ENCODE measurements at places on chromosomes 12 and 14.

GRCh38 chr12:113477842-113478215 is 6.2 kb upstream of the LHX5 start:
- no peak for DNase-seq

DNA sequence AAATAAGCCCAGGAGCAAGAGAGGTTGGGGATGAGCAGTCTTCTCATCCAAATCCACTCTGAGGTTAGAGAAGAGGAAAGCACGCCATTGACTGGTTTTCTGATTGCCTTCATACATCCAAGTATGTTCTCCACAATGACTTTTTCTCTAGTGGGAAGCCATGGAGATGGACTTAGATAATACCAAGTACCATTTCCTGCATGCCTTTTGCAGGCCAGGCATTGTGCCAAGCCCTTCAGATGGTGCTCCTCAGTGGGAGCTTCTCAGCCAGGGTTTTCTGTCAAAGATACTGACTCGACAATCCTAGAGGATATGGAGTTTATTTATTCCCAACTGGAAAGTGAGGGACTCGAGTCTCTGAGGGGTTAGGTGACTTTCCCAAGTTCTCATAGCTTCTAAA is 218.0 kb downstream of the ZFP36L1 start:
- DNase-seq = peak; percentile 20

DNA sequence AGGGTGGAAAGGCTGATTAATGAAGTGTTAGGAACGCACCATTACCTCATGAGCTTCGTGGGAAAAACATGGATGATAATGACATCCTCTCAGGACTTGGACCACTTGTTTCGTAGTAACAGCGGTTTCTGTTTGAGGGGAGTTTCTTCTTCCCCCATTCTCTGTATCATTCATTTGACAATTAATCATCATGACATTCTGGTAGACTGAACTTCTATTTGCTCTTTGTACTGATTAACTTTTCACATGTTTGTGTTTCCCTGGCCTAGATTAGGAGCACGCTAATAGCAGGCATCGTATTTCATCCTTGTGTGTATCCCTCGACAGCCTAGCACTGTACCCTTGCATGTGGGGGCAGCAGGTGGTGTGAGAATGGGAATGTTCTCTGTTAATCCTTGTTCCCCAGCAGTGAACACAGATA is 8.0 kb downstream of the LRRC74A start:
- no peak for DNase-seq

GRCh38 chr12:65432114-65432513 is 153.6 kb downstream of the MSRB3 start:
- DNase-seq = no peak

DNA sequence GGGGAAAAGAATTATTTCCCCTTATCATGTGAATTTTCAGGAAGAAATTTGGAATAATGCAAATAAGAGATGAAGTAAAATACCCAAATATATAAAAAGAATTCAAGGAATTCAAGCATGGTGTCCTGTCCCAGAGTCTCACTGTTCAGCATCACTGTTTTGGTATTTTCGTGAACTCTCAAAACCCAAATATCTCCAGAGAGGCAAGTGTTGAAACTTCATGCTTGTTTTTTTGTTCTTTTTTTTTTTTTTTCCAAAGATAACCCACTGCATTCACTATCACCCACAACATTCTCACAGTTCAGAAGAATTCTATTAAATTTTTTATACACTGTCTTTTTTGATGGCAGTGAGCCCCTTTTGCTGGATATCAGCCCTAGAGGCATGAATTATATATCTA is 354.9 kb downstream of the DIO2 start:
- no peak for DNase-seq

DNA sequence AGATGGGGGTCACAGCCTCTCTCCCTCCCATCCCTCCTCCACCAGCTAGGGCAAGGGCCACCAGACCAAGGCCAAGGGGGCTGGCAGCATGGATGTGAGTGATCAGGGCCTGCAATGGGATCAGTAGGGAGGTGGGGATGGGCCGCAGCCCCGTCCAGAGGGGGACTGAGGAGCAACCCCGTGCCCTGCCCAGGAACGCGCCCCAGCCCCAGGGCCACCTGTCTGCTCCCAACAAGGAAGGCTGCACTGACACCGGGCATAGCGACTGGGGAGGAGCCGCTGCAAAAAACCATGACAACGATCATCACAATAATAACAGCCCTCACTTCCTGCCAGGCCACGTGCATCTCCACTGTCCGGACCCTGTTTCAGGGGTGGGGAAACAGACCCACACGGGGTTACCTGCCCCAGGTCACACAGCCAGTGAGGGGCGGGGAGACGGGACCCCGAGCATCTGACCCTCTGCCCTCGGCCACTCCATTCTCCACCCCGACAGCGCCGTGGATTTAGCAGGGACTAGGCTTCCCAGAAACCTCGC is 24.3 kb downstream of the NCOR2 start:
- no peak for DNase-seq

DNA sequence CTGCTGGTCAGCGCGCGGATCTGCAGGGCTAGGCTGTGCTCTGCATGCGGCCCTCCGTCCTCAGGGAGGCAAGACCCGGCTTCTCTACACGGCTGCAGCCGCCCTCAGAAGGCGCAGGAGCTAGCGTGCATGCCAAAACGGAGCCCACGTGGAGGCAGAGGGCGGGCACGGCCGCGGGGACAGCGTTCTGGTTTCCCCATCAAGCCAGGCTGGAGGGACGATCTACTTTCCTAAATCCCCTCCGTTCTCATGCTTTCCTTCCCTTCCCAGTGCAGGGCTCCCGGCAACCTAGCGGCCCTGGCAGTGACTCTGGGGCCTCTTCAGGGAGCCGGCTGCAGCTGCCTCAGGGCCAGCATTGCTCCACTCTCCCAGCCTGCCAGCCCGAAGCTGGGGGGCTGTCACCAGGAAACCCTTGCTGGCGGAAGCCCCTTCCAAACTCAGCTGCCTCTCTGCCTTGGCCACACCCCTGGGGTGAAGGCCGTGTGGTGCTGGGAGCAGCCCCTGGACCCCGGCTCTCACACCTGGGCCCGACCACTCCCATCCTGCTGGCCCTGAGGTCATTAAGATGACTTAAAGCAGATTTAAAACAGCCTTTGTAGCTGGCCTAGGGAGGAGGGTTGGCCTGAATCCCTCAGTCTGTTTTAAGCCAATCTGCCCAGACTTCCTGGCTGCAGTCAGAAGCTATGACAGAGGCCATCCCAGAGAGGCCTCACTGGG is 9.2 kb upstream of the GOLGA3 start:
- no peak for DNase-seq

DNA sequence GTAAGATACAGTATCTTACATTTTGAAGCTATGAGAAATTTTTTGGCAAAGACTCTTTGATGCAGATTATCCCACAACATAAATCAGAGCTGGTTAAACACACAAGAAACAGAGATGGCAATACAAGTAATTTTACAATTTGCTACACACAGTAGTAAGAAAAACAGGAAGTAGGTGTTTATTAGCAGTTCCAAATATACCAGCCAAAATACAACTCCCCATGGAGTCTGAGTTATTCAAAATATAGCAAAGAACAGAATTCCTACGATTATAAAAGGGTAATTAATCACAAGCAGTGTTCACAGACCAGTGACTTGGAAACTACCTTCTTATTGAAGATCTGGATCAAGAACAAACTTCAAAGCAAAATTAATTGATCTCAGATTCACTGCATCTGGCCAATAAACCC is 83.9 kb downstream of the BMP4 start:
- peak; percentile 61 for DNase-seq

GRCh38 chr14:28323366-28323765 is 443.2 kb upstream of the FOXG1 start:
- no peak for DNase-seq

GRCh38 chr14:100669011-100669412 is 57.7 kb upstream of the DLK1 start:
- no peak for DNase-seq

DNA sequence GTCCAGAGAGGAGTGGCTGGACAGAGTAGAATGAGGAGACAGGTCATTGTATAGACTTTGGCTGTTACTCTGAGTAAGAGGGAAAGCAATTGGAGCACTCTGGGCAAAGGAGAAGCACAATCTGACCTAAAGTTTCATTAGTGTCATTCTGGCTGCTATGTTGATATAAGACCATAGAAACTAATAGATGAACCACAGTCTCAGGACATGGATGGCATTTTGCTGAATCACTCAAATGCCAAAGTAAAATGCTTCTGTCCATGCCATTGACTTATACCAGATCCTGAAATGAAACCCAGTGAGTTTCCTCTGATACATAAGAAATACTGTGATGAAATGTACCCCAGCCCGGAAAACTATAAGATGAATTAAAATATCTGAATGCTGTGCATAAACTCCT is 65.8 kb upstream of the COCH start:
- no peak for DNase-seq

GRCh38 chr12:96501133-96501761 is 11.9 kb downstream of the CFAP54 start:
- DNase-seq = no peak

GRCh38 chr12:97645726-97646125 is 183.1 kb downstream of the RMST start:
- no peak for DNase-seq

- no peak for DNase-seq
These were observed 20.4 kb upstream of the RNF212B start for GRCh38 chr14:23217032-23218020.

- DNase-seq = no peak
These were observed 16.1 kb upstream of the AICDA start for GRCh38 chr12:8628731-8629130.

- peak; percentile 38 for DNase-seq
These were observed 79.1 kb downstream of the LRIG3 start for GRCh38 chr12:58841058-58841798.

- no peak for DNase-seq
These were observed 214.1 kb downstream of the RPAP3 start for GRCh38 chr12:47491516-47492305.
